Liver (tissue), 10 donors: ENCODE measurements at places on chromosomes 4 and X. TPM values are rescaled to one million over a fixed set of nuclear protein-coding genes. Genes with fewer than 3 reads are reported as not detected.

The POU3F4 gene
- not detected for total RNA-seq

DNA sequence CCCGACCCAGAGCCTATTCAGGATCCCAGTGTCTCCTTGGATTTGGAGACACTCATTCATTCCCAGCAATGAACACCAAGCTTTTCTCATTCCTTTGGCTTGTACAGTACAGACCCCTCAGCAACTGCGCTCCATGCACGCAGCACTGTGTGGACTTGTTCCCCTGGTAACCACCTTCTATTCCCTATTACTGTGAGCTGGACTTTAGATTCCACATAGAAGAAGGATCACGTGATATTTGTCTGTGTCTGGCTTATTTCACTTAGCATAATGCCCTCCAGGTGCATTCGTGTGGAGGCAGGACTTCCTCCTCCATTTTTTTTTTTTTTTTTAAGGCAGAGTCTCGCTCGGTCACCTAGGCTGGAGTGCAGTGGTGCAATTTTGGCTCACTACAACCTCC lies 106.4 kb downstream of the PHKA2 start:
- H3K36me3 ChIP-seq: no peaks in the 10 kb centered on the region
- no peak overlapping the region for H3K4me3 ChIP-seq
- H3K27ac ChIP-seq: no peak overlapping the region
- no peak for DNase-seq

The TXLNG gene
- 6.0 TPM for total RNA-seq

- H3K27me3 ChIP-seq: no peaks in the 10 kb centered on the region
- no peak overlapping the region for H3K27ac ChIP-seq
- DNase-seq: no peak
- H3K4me1 ChIP-seq: no peaks in the 10 kb centered on the region
- no peaks in the 10 kb centered on the region for H3K36me3 ChIP-seq
Measured at GRCh38 chr4:142419712-142420111, 426.4 kb downstream of the INPP4B start.

DNA sequence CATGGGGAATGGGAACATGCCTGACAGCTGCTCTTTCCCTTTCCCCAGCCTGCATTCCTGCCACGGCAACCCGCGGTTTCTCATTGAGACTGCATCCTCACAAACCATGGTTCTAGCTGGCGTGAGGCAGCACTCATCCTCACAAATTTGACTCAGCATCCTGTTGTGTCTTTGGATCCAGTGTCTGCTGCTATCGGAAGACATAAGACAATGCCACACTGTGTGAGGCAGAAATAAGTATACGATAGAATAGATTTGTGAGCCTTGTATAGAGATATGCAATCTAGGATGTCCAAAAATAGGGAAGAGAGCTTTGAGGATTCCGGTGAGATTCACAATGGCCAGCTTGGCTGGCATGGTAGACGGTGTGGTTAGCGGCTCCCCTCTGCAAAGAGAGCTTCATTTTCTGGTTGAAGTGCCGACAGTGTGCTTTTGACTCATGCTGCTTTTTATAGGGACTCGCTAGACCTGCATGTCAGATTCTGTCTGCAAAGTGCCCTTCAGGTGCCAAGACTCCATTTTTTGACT lies 161.3 kb upstream of the PSAPL1 start:
- H3K36me3 ChIP-seq: no peaks in the 10 kb centered on the region
- no peak for DNase-seq
- no peak overlapping the region for H3K4me3 ChIP-seq
- no peak overlapping the region for H3K27ac ChIP-seq
- H3K4me1 ChIP-seq: no peaks in the 10 kb centered on the region
- H3K27me3 ChIP-seq: no peaks in the 10 kb centered on the region

DNA sequence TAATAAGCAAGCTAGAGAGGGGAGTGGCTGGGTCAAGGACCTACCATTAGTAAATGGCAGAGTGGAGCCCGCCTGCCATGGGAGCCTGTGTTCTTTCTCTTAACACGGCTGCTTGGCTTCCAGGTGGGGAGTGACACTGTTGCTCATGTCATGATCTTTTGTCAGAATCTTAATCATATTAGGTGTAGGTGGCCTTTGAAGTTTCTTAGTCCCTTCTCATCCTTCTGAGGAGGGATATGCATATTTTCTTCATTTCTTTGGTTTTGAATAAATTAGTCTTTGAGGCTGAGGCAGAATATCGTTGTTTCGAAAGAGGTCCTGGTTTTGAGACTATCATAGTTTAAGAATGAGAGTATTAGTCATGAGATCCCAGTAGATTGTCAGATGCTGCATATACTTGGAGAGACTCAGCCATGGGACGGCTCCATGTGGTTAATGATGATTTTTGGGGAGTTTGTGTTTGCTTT lies 28.9 kb downstream of the SNX25 start:
- H3K4me3 ChIP-seq: no peak overlapping the region
- H3K36me3 ChIP-seq: no peaks in the 10 kb centered on the region
- H3K27ac ChIP-seq: no peak overlapping the region
- H3K4me1 ChIP-seq: no peaks in the 10 kb centered on the region
- H3K27me3 ChIP-seq: no peaks in the 10 kb centered on the region
